ENCODE measurements at places on chromosomes 11 and 22.

GRCh38 chr11:130020323-130020722, 17.7 kb upstream of the PRDM10 start:
- DNase-seq: no peak

- no peak for DNase-seq
These were observed 53.3 kb downstream of the CERK start for GRCh38 chr22:46684706-46685105.

DNA sequence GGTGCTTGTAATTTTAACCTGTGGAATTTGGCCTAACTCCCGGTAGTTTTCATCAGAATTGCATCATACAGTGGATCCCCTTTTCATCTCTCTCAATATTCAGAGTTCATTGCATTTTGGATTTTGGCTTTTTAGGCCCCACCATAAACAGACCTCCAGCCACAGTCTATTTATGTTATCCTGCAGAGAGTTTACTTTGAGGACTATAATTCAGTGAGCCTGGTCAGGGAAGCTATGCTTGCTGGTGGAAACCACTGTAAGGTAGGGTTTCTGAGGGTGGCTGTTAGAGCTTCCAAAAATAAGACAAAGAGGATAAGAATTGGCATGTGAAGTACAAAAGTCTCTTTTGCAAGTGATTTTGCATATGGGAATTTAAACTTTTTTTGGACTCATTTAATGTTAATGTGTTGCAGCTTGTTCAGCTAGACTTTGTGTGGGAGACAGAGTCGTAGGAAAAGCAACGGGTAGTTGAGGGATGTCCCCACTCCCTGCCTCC, 34.8 kb upstream of the DDI1 start:
- DNase-seq: peak; percentile 58

GRCh38 chr11:55707029-55707428, 45.0 kb downstream of the OR4C6 start:
- DNase-seq: peak; percentile 4

- DNase-seq: peak; percentile 6
These were observed 23.5 kb upstream of the TH start for GRCh38 chr11:2194877-2195755.

- no peak for DNase-seq
These were observed 91.8 kb upstream of the UBASH3B start for GRCh38 chr11:122563761-122564160.

GRCh38 chr11:126424471-126425039, 69.1 kb downstream of the ST3GAL4 start:
- DNase-seq: no peak

DNA sequence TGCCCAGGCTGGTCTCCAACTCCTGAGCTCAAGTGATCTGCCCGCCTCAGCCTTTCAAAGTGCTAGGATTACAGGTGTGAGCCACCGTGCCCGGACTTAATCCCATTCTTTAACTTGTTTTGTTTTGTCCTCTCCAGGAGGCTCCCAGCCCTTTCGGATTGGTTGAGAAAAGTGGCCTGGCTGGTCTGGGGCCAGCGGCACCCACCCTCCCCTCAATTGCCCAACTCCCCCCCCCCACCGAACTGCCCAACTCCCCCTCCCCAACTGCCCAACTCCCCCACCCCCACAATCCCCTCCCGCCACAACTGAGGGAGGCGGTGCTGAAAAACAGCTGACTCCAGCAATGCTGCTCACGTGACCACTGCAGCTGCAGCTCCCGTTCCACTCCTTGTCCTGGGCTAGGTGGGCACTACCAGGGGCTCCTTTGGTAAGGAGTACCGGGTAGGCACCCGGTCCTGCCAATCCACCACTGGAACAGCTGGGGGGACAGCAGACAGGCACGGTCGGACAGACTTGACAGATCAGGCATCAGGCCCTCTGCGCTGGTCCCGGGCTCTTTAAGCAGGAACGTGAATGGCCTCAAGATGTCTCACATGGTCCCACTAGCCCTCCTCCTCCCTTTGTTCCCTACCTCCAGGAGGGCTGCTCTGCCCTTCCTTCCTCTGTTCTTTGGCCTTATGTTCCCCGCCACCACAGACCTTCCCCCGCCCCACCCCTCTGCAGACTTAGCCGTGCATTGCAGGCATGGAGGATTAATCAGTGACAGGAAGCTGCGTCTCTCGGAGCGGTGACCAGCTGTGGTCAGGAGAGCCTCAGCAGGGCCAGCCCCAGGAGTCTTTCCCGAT, at the start of gene TCN2:
TCN2 (plus strand) TSS at position 720 of the 845 bp plus-strand sequence. CDS start 158 bp downstream, outside the sequence.
- DNase-seq: peak; percentile 91

DNA sequence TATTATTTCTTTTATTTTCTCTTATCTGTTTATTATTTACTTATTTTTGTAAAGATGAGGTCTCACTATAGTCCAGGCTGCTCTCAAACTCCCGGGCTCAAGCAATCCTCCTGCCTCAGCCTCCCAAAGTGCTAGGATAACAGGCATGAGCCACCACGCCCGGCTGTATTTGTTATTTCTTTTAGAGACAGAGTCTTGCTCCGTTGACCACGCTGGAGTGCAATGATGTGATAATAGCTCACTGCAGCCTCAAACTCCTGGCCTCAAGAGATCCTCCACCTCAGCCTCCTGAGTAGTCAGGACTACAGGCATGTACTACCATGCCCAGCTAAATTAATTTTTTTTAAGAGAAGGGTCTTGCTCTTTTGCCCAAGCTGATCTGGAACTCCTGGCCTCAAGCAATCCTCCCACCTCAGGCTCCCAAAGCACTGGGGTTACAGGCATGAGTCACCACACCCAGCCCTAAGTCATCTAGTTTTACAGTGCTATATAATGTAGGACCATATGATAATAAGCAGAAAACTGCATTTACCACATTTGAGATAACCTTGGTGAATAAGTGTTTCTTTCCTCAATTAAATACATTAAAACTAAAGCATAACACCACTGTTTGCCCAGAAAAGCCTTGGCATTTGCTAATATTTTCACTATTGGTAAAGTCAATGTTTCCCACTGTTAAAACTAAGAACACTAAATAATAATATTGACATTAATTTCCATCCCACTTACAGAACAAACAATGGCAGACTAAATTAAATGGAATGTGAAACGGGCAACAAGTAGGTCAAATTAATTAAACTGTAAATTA, 127.5 kb downstream of the SIK3 start:
- peak; percentile 46 for DNase-seq

- no peak for DNase-seq
These were observed 177.5 kb downstream of the CNTN5 start for GRCh38 chr11:99198215-99198614.

DNA sequence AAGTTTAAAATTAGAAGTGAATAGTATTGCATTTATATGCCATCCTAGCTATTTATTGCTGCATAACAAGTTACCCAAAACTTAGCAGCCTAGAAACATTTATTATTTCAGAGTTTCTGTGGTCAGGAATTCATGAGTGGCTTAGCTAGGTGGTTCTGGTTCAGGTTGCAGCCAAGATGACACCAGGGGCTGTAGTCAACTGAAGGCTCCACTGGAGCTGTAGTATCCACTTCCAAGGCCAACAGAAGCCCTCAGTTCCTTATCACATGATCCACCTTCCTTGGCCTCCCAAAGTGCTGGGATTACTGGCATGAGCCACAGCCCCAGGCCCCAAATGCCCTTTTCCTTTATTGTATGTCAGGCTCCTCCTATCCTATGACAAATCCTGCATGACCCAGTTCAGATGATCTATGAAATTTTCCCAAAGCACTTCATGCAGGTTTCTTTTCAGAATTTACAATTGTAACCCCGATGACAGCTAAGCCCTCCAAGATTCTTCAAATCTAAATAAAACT, 6.1 kb upstream of the ALG8 start:
- no peak for DNase-seq

DNA sequence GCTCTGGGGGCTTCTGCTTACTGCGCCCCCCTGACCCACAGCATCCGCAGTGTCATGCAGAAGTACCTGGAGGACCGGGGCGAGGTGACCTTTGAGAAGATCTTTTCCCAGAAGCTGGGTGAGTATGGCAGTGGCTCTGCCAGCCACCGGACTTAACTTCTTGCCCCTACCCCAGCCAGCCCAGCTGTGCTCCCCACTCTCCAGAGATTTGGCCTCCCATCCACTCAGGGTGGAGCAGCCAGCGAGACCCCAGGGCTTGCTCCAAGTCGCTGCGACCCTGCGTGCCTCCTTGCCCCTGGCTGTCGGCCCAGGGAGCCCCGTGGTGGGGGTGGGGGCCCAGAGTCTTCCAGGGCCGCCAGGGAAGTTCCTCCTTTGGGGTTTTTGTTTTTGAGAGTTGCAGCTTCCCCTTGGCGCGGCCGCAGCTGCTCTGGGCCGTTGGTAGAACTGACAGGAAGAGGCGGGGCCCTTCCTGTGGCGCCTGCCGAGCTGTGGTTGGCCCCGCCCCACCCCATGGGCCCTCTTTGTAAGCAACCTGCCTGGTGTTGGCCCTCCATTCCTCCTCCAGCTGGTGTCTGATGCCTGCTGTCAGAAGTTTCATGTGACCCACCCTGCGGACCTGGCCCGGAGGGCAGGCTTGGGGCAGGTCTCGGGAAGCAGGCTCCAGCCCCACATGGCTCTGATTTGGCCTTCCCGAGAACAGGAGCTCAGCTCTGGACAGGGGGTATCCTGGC, 11.1 kb downstream of the GRK2 start:
- DNase-seq: peak; percentile 90

GRCh38 chr11:124115782-124116616, 749 bp downstream of the VWA5A start:
- peak; percentile 6 for DNase-seq

- DNase-seq: peak; percentile 78
These were observed 44.5 kb downstream of the NECTIN1 start for GRCh38 chr11:119684361-119685110.

DNA sequence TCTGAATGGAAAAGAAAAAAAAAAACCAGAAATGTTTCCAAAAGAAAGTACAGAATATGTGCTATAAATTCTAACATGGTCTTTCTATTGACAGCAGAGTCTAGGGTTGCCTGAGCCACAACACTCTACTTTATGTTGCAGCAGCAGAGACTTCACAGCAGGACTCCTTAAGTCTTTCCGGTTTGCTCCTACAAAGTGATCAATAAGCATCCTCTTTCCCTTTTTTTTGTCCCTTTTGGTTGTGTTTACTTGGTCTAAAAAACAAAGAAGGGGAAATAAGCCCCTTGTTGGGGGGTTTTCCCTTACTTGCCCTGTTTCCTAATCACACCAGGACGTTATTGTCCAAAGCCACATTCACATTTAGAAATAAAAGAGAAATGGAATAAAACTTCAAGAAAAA, 163.1 kb upstream of the MPPED2 start:
- no peak for DNase-seq

DNA sequence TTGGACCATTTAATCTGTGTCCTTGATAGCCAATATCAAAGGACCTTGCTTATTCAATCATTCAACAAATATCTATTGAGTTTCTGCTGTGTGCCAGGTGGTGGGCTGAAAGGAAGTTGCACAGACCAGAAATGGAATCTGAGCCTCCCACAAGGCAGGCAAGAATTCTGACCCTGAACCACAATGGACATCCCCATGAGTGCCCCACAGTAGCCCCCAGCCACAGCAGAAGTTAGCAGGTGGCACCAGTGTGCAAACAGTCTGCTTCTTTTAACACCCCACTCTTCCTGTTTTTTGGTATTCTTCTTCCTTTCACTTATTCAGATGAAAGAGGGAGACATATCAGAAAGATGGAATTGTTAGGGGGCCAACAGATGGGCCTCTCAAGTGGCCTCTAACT, 12.2 kb upstream of the SERPING1 start:
- no peak for DNase-seq

DNA sequence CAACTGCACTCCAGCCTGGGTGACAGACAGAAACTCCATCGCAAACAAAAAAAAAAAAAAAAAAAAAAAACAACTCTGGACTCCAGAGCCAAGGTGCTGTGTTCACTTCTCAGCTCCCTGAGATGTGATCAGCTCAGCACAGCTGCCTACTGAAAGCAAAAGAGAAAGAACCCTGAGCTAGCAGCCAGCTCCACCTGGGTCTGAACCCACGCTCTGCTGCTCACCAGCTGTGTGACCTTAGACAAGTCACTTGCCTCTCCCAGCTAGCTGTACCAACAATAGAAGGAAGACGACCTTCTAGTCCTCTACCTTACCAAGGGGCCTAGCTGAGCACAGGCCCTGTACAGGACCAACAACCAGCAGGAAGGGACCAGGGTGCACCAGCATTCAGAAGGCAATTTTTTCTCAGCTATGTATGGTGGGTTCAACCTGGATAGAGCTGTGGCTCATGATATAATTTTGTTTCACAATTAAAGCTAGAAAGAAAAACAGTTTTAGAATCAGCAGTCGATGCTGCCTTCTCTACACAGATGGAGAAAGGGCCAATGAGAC, 3.8 kb downstream of the DGCR2 start:
- no peak for DNase-seq

DNA sequence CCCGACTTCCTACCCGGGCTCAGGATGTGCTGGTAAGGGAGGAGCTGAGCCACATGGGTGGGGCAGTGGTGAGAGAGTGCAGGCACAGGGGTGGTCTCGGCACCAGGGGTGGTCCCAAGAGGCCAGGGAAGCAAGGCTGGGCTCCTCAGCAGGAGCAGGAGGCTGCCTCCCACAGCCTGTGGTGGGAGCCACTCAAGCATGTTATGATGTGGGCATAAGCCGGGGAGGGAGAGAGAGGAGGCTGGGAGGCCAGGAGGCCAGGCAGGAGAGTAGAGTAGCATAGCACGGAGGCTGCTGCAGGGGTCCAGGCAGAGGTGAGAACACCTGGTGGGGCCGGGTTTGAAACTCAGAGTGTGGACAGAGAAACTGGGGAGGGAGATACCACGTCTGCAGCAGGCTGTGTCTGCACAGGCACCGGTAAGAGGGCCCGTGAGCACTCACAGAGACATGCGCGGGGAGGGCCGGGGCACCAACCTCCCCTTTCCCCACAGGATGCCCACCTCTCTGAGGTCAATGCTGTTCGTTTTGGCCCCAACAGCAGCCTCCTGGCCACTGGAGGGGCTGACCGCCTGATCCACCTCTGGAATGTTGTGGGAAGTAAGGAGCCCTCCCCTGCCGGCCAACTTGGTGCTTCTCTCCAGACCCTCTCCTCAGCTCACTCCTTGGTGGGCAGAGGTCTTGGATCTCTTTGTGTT, 10.7 kb downstream of the ATG16L2 start:
- DNase-seq: no peak

DNA sequence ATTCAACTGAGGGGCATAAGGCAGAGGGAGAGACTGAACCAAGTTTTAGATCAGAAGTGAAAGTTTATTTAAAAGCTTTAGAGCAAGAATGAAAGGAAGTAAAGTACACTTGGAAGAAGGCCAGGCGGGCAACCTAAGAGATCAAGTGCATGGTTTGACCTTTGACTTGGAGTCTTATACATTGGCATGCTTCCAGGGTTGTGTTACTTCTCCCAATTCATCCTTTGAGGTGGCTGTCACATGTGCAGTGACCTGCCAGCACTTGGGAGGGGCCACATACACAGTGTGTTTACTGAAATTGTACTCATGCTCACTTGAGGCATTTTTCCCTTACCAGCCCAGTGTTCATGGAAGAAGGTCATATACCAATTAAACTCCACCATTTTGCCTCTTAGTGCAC, 30.4 kb downstream of the CYP2R1 start:
- no peak for DNase-seq

- no peak for DNase-seq
These were observed 32.7 kb downstream of the ASCL2 start for GRCh38 chr11:2237457-2238238.

- DNase-seq: no peak
These were observed 28.5 kb upstream of the SMIM38 start for GRCh38 chr11:69127081-69127850.

GRCh38 chr11:12516387-12517105, 139.2 kb downstream of the PARVA start:
- DNase-seq: no peak

All from foreskin fibroblast (primary cell).